Activated T-cell treated with anti-CD3 and anti-CD28 coated beads, Interleukin-2, amount 50 U/mL, for 24 hours (primary cell): ENCODE measurements at places on chromosomes 11 and 22.

DNA sequence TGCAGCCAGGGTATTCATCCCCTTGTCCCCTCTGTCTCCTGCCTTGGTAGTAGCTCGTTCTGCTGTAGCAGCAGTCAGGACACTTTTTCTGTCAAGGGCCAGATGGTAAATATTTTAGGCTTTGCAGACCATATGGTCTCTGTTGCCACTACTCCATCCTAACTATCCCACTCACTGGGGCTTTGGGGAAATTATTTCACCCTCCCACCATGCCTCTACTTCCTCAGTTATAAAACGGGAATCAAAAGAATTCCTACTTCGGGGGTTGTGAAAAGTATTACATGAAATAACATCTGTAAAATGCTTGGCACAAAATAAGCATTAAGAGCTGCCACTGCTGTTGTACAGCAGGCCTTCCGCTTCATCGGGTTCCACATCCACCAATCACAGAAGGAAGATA is 89.9 kb upstream of the LDLRAD3 start:
- no peak for DNase-seq

DNA sequence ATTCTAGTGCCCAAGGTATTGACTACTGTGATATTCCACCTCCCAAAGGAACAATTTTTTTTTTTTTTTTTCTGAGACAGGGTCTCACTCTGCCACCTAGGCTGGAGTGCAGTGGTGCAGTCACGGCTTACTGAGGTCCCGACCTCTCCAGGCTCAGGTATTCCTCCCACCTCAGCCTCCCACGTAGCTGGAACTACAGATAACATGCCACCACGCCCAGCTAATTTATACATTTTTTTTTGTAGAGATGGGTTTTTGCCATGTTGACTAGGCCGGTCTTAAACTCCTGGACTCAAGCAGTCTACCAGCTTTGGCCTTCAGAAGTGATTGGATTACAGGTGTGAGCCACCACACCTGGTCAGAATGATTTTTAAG is 33.4 kb downstream of the MAML2 start:
- no peak for DNase-seq

DNA sequence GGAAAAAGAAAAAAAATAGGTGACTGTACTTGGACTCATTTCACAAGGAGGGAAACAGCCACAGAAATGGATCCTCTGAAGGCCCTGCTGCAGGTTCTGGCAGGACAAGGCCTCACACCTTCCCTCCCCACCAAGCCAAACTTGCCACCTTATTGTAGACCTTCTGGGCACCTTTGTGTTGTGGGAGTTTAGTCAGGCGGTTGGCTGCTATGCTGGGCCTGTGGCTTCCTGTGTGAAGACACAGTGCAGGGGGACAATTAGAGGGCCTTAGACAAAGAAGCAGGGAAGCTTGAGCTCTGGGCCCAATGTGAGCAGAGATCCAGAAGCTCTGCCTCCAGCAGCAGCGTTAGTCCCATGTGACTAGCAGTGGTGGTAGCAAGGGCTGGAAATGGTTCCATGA is 4.2 kb downstream of the RAB1B start:
- DNase-seq: no peak

GRCh38 chr22:32629573-32629957 is 155.0 kb downstream of the FBXO7 start:
- no peak for DNase-seq

GRCh38 chr11:112000703-112001102 is 24.5 kb upstream of the DLAT start:
- no peak for DNase-seq

DNA sequence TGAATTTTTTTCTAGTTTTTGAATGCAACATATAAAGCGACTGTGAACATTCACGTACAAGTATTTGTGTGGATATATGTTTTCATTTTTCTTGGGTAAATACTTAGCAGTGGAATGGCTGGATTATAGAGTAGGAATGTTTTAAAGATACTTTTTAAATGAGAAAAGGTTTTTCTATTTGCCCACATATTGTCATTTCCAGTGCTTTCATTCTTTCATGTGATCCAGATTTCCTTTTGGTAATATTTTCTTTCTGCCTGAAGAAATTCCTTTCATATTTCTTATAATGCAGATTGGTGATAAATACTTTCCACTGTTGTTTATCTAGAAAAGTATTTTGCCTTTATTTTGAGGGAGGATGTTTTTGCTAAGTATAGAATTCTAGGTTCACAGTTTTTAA is 7.9 kb downstream of the DDB2 start:
- no peak for DNase-seq

GRCh38 chr22:39529487-39529851 is 3.1 kb downstream of the RPS19BP1 start:
- DNase-seq: no peak

DNA sequence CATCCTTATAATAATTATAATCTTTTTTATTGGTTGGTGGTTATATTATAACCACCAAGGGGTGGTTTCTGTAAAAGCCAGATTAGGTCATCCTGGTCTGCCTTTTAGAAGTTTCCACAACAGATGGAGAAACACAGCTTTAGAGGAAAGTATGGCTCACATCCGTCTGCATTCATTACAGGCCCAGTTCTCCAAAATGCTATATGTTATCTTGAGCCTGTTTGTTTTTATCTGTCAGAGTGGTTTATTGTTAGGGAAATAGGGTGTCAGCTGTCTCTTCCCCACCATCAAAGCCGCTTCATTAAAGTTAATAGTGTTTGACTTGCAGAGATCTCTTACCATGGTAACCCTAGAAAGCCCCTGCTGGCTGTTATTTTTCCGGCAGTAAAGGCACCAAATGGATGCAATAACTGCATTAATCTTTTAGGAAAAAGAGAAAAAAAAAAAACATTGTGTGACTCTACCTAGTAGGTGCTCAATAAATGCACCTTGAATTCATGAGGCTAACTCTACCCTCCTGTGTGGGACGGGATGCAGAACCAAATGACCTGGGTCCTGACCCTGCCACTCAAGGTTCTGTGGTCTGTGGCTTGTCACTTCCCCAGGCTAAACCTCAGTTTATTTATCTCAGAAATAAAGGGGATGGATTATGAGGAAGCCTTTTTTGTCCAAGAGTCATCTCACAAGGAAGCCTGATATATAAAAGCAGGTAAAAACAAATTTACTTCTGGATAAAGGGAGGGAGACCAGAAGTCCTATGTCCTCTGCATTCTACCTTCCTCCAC is 118.3 kb downstream of the WT1 start:
- DNase-seq: no peak

GRCh38 chr22:39134366-39135091 is 18.0 kb downstream of the CBX7 start:
- no peak for DNase-seq

DNA sequence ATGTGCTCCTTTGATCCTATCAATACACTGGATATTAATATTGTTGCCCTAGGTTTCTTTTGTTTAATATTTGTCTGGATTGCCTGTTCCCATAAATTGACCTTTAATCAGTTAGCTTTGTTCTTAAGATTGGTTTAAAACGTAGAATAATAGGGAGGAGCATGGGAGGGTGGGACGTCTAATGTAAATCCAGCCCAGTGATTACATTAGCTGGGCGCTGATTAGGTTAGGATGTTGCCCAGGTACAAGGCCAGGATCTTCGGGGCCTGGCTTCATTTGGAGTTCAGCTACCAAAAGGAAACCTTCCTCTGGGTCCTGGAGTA is at the start of gene SRSF8:
Gene SRSF8, plus strand, starts transcription at position 204 of the 323 bp plus-strand sequence. CDS start 308 bp downstream, outside the sequence.
- no peak for DNase-seq

GRCh38 chr11:73337846-73338245 is 29.8 kb downstream of the ARHGEF17 start:
- DNase-seq: no peak

DNA sequence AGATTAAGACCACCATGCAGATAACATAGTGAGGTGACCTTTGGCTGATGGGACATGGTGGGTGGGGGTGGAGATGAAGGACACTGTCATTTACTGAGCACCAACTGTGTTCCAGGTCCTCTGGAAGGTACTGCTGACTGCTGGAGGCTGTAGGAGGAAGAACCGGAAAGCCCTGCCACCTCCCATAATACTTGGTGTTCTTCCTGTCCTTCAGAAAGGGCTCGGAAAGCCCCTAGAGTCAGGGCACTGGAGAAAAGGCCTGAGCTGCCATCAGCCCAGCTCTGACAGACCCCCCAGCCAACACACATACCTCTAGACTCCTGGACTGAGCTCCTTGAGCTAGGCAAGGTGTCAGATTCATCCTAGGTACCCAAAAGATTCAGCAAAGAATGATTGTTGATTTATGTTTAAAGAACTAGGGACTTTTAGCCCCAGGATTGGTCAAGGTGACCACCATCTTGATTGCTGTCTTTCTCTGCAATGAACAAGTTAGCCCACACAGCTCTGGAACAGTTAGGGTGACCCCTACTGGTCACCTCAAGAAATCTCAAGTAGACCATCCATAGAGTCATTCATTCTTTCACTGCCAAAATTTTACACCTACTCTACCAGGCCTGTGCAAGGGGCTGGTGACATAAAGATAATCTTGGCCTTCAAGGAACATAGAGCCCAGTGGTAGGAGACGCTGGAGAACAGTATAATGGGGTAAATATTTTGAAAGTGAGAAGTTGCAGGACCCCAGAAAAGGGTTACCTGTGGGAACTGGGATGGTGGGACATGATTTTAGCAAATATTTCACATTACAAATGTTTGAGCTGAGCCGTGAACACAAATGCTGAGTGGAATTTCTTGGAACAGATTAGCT is 39.4 kb downstream of the IRAG1 start:
- no peak for DNase-seq
